Activated CD4-positive, alpha-beta T cell treated with anti-CD3 and anti-CD28 coated beads, Interleukin-2, amount 50 U/mL, for 1 hour (primary cell): ENCODE measurements at places on chromosomes 1 and 21.

DNA sequence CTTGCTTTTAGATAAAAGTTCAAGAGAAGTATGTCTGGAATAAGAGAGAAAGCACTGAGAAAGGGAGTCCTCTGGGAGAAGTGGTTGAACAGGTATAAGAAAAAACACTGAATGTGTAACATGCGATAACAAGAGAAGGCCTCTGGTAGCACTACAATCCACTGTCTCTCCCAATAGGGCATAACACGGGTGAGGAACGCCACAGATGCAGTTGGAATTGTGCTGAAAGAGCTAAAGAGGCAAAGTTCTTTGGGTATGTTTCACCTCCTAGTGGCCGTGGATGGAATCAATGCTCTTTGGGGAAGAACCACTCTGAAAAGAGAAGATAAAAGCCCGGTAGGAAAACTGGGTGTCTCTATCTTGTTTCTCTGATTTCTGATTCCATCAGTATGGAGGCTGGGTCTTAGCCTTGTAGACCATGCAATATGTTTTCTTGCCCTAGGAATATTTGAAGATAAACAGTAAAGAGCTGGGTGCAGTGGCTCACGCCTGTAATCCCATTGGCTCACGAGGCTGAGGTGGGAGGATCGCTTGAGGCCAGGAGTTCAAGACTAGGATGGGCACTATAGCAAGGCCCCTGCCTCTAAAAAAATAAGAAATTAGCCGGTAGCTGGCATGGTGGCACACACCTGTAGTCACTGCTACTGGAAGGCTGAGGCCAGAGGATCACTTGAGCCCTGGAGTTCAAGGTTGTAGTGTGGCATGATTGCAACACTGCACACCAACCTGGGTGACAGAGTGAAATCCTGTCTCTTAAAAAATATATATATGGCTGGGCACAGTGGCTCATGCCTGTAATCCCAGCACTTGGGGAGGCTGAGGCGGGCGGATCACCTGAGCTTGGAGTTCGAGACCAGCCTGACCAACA is 40.4 kb downstream of the DAP3 start:
- peak; percentile 38 for DNase-seq

- DNase-seq, result no peak
These were observed 7.6 kb downstream of the FAM151A start for GRCh38 chr1:54615531-54616279.

DNA sequence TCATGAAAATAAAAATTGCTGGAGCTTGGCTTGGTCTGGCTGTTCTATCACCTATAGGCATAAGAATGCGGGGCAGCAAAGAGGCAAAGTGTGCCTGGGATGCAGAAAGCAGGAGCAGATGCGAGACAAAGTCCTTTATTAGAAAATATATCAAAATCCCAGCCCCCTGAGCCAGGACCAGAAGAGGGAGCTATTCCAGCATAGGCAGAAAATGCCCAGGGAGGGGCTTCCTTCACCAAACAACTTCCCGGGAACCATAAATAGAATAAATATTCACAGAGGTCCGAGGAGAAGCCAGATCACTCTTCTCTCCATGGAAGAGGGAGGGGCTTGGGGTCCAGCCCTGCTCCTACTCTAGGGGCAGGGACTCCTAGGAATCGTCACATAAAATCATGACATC is 5.0 kb downstream of the PPOX start:
- no peak for DNase-seq

DNA sequence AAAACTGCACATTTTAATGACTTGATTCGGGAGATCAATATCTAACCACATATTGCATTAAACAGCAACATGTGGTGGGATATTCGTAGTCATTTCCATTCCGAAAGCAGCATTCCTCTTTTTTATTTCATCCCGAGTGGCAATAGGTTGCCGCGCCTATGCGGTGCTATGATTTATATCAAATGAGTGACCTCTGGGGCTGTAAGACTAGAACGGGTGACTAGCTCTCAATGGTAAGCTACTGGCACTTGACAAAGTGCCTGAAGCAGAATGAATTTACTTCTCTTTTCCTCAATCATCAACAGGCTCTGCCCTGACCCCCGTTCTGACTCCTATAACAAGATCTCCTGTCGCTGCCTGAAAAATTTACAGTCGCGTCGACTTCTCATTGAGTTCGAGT is 162.3 kb downstream of the ZNF281 start:
- DNase-seq, result no peak

DNA sequence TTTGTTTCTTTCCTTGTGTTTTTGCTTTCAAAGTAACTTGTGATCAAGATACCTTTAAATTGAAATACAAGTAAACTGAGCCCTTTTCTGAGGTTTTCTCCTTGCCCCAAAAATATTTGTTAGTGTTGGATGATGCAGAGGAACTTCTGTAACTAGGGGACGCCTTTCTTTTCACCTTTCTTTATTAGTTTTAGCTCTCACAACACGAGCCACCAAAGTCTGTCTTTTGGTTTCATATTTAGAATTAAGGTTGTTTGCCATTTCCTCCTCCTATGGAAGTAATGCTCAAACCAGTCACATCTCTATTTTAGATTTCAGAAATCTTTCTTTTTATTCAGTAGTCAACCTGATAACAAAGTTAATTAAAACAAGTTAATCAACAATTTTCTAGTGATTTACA is 120.8 kb downstream of the ZP4 start:
- DNase-seq, result no peak

GRCh38 chr1:10724052-10724494 is 72.4 kb downstream of the CASZ1 start:
- DNase-seq, result no peak

GRCh38 chr1:64516301-64516700 is 46.4 kb downstream of the CACHD1 start:
- DNase-seq, result no peak

GRCh38 chr1:169090308-169090899 is 16.1 kb upstream of the ATP1B1 start:
- DNase-seq, result no peak

GRCh38 chr1:7152655-7153054 is 367.4 kb downstream of the CAMTA1 start:
- DNase-seq, result no peak

- peak; percentile 33 for DNase-seq
These were observed 111.9 kb upstream of the L1TD1 start for GRCh38 chr1:62082456-62083363.

GRCh38 chr1:248750496-248750895 is 5.1 kb downstream of the LYPD8 start:
- no peak for DNase-seq

- no peak for DNase-seq
These were observed 5.1 kb downstream of the HDGF start for GRCh38 chr1:156746406-156746727.

- DNase-seq, result no peak
These were observed 8.1 kb upstream of the RNF187 start for GRCh38 chr1:228478912-228479711.

GRCh38 chr1:119674835-119675289 is 26.8 kb upstream of the ZNF697 start:
- peak; percentile 10 for DNase-seq
